ENCODE measurements at places on chromosomes 12 and 14.

GRCh38 chr12:97324471-97324870 is 138.1 kb upstream of the RMST start:
- H3K27ac ChIP-seq: no peak overlapping the region
- H3K4me1 ChIP-seq: no peaks in the 10 kb centered on the region
- H3K4me3 ChIP-seq: no peak overlapping the region
- H3K36me3 ChIP-seq: no peaks in the 10 kb centered on the region
- no peak for DNase-seq

GRCh38 chr12:54984658-54985376 is at the start of gene TESPA1:
Gene TESPA1 (minus strand): TSS chr12:54984762. CDS start chr12:54974562, 10,200 bp downstream.
- H3K27me3 ChIP-seq: no peaks in the 10 kb centered on the region
- peak; percentile 59 for DNase-seq
- peaks cover 9% of the 10 kb centered on the region for H3K4me1 ChIP-seq
- no peaks in the 10 kb centered on the region for H3K36me3 ChIP-seq
- H3K27ac ChIP-seq: no peak within 1 kb of the TSS
- H3K4me3 ChIP-seq: peak within 1 kb of the TSS; percentile 4

DNA sequence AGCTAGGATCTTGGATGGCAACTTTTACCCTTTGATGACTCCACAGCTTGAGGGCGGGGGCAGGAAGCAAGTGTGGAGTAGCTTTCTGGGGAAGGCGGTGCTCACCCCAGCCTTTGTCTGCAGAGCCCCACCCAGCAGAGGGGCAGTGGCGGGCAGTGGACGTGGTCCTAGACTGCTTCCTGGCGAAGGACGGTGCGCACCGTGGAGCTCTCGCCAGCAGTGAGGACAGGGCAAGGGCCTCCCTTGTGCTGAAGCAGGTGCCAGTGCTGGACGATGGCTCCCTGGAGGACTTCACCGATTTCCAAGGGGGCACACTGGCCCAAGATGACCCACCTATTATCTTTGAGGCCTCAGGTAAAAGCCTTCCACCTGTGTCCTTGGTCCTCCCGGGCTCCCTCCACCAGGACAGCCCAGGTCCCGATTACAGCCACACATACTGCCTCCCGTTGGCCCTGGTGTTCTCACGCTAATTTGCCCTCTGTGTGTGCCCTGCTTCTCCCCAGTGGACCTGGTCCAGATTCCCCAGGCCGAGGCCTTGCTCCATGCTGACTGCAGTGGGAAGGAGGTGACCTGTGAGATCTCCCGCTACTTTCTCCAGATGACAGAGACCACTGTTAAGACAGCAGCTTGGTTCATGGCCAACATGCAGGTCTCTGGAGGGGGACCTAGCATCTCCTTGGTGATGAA is 1.2 kb downstream of the TAPBPL start:
- H3K27ac ChIP-seq: peak overlapping the region; percentile 98
- DNase-seq: peak; percentile 35
- peak overlapping the region; percentile 63 for H3K4me3 ChIP-seq
- H3K27me3 ChIP-seq: no peaks in the 10 kb centered on the region
- peaks cover 52% of the 10 kb centered on the region for H3K36me3 ChIP-seq

GRCh38 chr14:56797569-56798446 is 12.5 kb downstream of the OTX2 start:
- H3K27ac ChIP-seq: no peak overlapping the region
- DNase-seq: no peak
- H3K27me3 ChIP-seq: peaks cover 31% of the 10 kb centered on the region
- H3K4me3 ChIP-seq: no peak overlapping the region

DNA sequence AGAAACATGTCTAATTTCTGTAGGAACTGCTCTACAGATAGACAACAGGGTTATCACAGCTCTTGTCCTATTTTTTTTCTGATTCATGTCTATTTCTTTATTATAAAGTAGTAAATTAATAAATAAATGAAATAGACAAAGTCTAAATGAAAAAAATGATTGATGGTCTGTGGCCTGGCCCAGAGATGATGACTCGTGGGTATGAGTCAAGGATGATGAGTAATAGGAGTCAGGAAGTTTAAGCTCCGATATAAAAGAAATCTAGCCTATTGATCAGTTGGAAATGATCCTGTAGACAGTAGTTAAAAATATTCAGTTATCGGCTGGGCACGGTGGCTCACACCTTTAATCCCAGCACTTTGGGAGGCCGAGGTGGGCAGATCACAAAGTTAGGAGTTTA is 90.6 kb upstream of the RTL1 start:
- no peak overlapping the region for H3K4me3 ChIP-seq
- no peak overlapping the region for H3K27ac ChIP-seq
- no peak for DNase-seq
- no peaks in the 10 kb centered on the region for H3K4me1 ChIP-seq
- H3K27me3 ChIP-seq: no peaks in the 10 kb centered on the region

GRCh38 chr14:99313234-99313633 is 41.2 kb upstream of the BCL11B start:
- no peaks in the 10 kb centered on the region for H3K36me3 ChIP-seq
- DNase-seq: no peak
- no peaks in the 10 kb centered on the region for H3K27me3 ChIP-seq
- H3K4me1 ChIP-seq: no peaks in the 10 kb centered on the region

GRCh38 chr12:44510510-44510909 is 365.6 kb downstream of the NELL2 start:
- no peak overlapping the region for H3K4me3 ChIP-seq
- no peaks in the 10 kb centered on the region for H3K27me3 ChIP-seq
- no peak for DNase-seq
- H3K27ac ChIP-seq: no peak overlapping the region
- no peaks in the 10 kb centered on the region for H3K36me3 ChIP-seq
- H3K4me1 ChIP-seq: no peaks in the 10 kb centered on the region

- H3K4me1 ChIP-seq: no peaks in the 10 kb centered on the region
- DNase-seq: no peak
- no peaks in the 10 kb centered on the region for H3K36me3 ChIP-seq
- H3K27ac ChIP-seq: no peak overlapping the region
- H3K4me3 ChIP-seq: no peak overlapping the region
These were observed 159.9 kb upstream of the SRRM4 start for GRCh38 chr12:118821386-118821925.

GRCh38 chr12:121505513-121505912 is 75.3 kb downstream of the KDM2B start:
- no peak for DNase-seq
- no peaks in the 10 kb centered on the region for H3K4me1 ChIP-seq
- H3K36me3 ChIP-seq: peaks cover 46% of the 10 kb centered on the region
- H3K27ac ChIP-seq: no peak overlapping the region
- H3K27me3 ChIP-seq: no peaks in the 10 kb centered on the region
- H3K4me3 ChIP-seq: no peak overlapping the region

DNA sequence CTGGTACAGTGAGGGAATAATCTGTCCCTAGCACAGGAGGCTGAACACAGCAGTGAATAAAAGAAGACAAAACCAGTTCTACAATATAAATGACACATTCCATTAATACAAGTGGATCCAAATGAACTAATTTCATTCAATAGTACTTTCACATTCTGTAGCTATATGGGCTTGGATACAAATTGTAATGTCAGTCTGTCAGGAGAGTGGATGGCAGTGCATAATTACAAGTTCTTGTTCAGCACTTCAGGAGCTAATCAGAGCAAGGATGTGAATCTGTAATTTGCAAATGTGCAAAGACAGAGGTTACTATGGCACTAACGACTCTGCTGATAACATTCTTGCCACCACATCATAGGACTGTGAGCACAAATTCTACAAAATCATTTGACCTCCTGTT is 697.9 kb downstream of the DIO2 start:
- no peak overlapping the region for H3K27ac ChIP-seq
- H3K4me1 ChIP-seq: no peaks in the 10 kb centered on the region
- DNase-seq: no peak
- no peak overlapping the region for H3K4me3 ChIP-seq
- H3K27me3 ChIP-seq: no peaks in the 10 kb centered on the region
- H3K36me3 ChIP-seq: no peaks in the 10 kb centered on the region

Data from heart right ventricle (tissue), 16 donors.